ENCODE measurements at places on chromosomes 16 and 17.

DNA sequence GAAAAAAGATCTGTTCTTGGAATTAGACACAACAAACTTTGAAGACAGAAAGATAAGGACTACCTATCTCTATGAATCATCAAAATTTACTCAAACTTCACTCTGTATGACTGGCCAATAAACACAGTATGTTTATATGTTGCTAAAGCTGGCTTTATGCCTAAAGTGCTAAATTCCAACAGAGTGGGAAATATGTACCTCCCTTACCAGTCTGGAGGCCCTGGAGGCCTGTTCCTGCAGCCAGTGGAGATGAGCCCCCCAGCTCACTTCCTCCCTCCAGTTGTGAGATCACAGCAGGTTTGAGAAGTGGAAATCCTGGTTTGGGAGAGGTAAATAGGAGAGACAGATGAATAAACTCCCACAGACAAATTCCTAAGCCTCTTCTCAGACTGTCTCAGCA lies 9.0 kb downstream of the ZNF23 start:
- no peak for DNase-seq

DNA sequence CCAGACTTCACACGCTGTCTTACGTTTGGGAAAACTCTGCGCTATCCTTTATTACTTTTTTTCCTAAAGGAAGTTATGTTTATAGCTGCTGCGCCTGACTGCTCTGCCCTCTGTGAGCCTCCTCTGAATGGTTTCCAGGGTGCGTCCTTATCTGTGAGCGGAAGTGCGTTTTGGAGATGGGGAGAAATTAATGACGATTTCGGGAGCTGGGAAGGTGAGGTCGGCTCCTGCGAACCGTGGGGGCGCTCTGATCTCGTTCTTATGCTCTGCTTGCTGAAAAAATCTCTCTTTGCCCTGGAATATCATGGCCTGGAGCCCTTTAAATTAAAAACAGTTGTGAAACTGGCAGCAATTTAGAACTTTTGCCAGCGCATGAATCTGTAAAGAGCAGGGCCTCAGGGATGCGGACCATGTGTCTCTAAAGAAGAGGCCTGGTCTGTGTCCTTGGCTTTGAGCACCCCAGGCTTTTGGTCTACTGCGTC lies 135.7 kb upstream of the ZFHX3 start:
- no peak for DNase-seq

GRCh38 chr16:88374736-88375135 lies 8.0 kb upstream of the ZNF469 start:
- no peak for DNase-seq

DNA sequence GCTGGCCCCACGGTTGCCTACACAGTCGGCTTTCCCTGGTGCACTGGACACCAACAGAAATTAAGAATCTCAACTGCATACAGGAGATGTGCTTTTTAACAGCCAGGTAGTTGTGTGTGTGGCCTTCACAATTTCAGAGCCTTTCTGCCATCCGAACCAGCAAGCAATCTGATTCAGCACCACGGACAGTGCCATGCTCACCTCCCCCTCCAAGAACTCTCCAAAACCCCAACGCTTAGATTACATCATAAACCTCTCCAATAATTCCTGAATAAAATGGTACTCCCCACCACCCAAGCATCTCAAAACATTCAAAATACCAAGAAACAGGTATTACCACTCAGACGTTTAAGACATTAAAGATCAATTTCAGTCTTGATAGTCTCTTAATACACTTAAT lies 31.8 kb downstream of the USP7 start:
- DNase-seq = no peak

GRCh38 chr17:74150428-74151025 lies 53.0 kb upstream of the RPL38 start:
- no peak for DNase-seq

- no peak for DNase-seq
Measured at GRCh38 chr17:77654850-77655249, 303.7 kb upstream of the TNRC6C start.

GRCh38 chr16:33877-34647 lies 19.3 kb downstream of the POLR3K start:
- DNase-seq = no peak

Data from Caco-2 (cell line).